Stimulated activated CD8-positive, alpha-beta memory T cell treated with anti-CD3 and anti-CD28 coated beads, Interleukin-15, amount 100 ng/mL, for 24 hours (primary cell): ENCODE measurements at places on chromosomes 12 and 14.

GRCh38 chr14:61615743-61616523 lies 79.4 kb upstream of the HIF1A start:
- DNase-seq: no peak

DNA sequence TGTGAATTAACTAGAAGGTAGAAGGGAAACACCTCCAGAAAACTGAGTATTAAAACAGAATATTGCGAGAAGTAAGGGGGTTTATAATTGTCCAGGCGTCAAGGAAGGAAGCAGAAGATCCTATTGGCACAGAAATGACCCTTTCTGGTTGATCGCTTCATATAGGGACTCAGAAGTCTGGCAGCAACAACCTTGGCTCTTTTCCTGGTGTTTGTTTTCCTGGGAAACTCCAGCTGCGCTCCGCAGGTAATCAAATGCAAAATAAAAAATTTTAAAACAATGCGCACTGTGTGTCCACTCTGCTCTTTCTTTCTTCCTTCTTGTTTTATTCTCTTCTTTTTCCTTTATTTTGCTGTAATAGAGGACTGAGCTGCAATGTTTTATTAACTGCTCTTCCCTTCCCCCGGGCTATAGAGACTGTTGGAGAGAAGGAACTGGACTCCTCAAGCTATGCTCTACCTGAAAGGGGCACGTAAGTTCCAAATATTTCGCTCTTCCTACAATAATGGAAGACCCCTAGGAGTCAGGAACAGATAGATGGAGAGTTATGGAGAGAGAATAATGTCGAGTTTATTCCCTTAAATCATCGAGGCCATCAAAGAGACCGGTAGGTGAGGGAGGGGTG lies 737 bp downstream of the SPX start:
- DNase-seq: no peak

GRCh38 chr12:2417481-2418160 lies 364.8 kb downstream of the CACNA1C start:
- no peak for DNase-seq

GRCh38 chr14:52082903-52083302 lies 14.0 kb upstream of the NID2 start:
- DNase-seq: no peak

DNA sequence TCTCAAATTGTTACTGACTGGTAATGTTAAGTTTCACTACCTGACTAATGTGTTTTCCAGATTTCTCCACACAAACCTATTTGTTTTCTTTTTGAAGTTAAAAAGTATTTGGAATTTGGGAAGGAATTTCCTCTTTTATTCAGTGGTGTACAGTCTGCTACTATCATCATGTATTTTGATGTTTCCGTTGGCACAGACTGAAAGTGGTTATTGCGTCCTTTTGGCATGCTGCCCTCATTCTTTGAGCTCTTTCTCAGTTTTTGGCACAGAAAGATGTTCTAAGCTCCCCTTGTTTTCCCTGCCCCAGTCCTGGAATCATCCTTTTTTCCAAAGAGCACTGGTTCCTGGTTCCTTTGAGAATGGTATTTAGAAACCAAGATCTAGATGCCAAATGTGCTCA lies 31.4 kb upstream of the RTRAF start:
- no peak for DNase-seq

DNA sequence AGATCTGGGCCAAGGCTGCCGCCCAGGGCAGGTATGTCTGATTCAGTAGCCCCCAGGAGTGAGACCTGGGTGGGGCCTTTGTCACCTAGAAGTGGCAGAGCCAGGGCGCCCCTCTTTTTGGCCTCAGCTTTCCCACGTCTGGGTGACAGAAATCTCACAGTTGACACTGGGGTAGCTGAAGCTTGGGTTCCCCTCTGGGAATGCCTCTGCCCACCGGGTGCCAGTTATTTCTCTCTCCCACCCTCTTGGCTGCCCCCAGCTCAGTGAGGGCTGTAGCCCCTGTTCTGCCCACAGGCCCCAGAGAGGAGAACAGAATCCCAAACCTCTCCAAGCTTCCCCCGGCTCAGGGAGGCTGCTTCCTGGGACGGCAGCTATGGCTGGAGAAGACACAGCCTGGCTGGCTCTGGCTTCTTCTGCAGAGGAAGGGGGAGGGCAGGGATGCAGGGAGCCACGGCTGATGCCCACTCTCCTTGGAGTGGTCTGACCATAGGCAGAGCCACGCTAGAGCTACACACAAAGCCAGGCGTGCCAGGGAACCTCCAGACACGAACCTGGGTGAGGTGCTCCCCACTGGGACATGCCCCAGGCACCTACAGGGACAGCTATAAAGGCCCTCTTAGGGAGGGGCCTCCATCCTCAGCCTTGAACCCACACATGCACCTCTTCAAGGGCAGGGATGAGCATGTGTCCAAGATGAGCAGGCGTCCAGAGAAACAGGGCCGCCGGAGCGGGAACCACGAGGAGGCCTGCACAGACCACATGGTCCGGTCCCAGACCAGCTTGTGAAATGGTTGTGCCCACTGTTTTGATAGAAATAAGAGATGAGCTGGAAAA lies 51.7 kb downstream of the BEGAIN start:
- DNase-seq: no peak

- DNase-seq: no peak
Measured at GRCh38 chr14:20799892-20800544, 2.6 kb downstream of the RNASE1 start.

DNA sequence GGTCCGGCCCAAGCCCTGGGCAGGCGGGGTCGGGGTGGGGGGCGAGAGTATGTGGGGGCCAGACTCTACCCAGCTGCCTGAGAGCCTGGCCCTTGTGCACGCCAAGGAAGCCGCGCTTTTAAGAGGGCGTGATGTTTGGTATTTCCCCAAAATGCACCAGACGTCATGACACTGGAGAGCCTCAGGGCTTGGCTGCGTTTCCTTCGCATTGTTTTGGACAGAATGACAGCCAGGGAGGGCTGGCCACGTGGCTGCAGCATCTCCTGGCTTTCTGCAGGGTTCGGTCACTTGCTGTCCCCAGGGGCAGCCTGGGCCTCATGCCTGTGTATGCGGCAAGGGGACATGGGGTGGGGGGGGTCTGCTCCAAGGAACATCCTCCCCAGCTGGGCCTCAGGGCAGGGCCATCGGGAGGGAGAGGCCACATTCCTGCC lies 16.1 kb upstream of the NUDT14 start:
- DNase-seq: no peak

DNA sequence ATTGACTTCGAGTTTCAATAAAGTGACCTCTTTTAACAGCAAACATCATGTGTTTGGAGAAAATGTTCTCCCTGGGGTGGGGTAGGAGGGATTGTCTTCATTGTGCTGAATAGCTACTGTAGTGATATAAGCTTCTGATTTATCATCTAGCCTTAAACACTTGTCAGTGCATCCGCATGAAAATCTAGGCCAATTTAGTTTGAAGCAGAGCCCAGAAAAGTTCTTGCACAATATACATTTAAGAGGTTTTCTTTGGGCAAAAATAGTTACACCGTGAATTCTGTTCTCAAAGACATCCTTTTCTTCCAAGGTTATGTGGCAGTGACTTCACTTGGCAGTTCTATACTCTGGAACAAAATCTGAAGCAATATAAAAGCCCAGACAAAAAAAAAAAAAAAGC lies 136.0 kb upstream of the IFNG-AS1 start:
- DNase-seq: no peak

DNA sequence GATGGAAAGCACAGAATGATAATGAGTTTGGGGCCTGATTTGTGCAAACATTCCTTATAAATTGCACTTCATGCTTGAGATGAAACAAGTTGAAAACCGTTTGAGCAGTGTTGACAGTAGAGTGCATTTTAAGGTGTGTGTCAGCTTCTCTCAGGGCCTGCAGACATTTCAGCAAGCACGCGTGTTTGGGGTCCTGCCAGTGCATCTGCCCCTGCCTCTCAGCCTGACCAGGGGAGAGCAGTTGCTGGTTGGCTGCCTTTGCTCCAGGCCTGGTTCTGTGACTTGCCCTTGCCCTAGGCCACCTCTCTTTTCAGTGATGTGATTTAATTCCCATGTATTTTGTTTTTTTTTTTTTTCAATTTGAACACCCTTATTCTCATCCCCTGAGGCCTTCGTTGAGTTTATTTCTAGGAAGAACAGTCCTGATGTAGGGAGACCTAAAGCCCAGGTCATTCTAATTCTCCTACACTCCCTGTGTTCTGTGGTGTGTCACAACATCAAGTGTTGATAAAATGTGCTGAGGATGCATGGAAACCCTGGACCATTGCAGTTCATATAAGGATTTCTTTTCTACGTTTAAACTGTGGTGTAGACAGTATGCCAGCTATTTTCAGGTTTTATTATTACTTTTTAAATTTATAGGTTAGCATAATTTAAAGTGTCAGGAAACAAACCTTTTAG lies 40.1 kb upstream of the AMN start:
- DNase-seq: no peak

GRCh38 chr12:25266497-25266896 lies 15.8 kb upstream of the KRAS start:
- no peak for DNase-seq

- DNase-seq: no peak
Measured at GRCh38 chr14:22184157-22184829, 404.7 kb downstream of the DAD1 start.

- DNase-seq: no peak
Measured at GRCh38 chr12:1373901-1374735, 220.3 kb downstream of the FBXL14 start.

- DNase-seq: no peak
Measured at GRCh38 chr14:31716208-31716607, 155.0 kb downstream of the NUBPL start.

DNA sequence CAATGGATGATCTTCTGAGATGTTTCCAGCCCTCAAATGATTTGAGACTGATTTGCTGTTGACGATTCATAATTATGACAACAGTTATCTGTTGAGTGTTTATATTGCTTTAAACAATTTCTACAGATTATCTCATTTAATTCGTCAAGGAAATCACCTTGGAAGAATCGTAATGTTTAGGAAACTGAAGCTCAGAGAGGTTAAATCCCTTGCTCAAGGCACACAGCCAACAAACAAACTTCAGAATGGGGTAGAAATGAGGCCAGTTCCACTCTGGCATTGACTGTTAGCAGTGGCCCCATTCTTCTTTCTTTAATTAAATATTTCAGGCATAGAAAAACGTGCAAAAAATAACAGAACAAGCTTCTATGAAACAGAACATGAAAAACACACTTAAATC lies 4.0 kb upstream of the WSCD2 start:
- no peak for DNase-seq

DNA sequence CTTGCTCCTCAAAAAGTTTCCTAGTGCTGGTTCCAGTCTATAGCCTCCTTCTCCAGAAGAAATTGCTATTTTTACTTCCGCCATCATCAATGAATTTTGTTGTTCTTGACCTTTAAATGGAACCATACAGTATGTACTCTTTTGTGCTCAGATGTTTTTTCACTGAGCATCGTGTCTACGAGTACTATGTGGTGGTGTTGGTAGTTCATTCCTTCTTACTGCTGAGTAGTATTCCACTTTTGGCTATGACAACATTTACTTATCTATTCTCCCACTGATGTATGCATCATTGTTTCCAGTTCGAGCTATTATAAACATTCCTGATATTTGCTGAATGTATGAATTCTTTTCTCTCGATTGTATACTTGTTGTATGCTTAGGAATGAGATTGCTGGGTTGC lies 28.6 kb downstream of the SLC2A14 start:
- DNase-seq: no peak

DNA sequence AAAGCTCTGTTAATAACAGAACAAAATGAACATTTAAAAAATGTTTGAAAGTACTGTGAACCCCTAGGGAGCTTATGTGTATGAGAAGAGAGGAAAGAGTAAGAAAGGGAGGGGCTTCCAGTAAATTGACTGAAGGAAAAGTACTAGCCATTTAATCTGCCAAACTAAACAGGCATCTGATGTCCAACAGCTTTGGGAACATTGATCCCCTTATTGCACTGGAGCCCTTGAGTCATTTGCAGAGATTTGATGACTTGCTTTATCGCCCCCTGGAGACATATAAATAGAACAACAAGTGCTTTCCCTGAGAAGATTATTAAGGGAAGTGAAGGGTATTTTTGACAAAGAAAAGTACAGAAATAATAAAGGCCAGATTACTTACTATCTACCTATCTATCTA lies 319.3 kb upstream of the NOVA1 start:
- DNase-seq: no peak

DNA sequence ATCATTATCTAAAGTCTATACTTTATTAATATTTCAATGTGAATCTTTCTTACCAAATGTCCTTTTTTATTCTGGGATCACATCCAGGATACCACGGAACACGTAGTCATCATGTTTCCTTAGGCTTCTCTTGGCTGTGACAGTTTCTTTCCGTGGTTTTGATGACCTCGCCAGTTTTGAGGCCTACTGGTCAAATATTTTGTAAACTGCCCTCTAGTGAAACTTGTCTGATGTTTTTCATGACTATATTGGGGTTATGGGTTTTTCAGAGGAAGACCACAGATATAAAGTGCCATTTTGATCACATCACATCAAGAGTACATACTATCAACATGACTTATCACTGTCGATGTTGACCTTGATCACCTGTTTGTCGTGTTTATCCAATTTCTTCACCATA lies 14.1 kb upstream of the SERPINA6 start:
- DNase-seq: no peak

DNA sequence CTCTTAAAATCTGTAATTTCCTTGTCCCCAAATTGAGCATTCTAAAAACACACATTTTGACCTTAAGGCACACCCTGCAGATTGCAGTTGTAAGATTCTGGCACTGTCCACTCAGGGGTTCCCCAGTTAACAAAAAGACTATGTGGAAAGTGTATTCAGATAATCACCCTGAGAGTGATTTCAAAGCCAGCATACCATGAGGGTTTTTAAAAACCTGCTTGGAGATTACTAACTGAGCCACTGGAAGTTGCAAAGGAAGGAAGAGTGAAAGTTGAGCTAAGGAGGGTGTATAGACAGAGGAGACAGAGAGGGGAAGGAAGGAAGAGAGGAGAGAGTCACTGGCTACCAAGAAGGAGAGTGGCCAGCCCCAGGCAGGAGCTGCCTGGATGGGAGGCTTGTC lies 82.6 kb downstream of the EML1 start:
- no peak for DNase-seq

GRCh38 chr12:26646571-26646970 lies 186.4 kb downstream of the ITPR2 start:
- no peak for DNase-seq

- DNase-seq: no peak
Measured at GRCh38 chr12:114697741-114698565, 14.0 kb upstream of the TBX3 start.
